ENCODE measurements at places on chromosomes 1 and 21.
A peak's percentile ranks its signal among the peaks of the same experiment; 100 is the strongest.

GRCh38 chr1:97499667-97500066 lies 421.2 kb downstream of the DPYD start:
- DNase-seq = no peak

- DNase-seq = peak; percentile 41
Measured at GRCh38 chr21:36630485-36631206, 68.3 kb upstream of the SIM2 start.

GRCh38 chr1:230516889-230517288 lies 90.8 kb upstream of the PGBD5 start:
- DNase-seq = no peak

DNA sequence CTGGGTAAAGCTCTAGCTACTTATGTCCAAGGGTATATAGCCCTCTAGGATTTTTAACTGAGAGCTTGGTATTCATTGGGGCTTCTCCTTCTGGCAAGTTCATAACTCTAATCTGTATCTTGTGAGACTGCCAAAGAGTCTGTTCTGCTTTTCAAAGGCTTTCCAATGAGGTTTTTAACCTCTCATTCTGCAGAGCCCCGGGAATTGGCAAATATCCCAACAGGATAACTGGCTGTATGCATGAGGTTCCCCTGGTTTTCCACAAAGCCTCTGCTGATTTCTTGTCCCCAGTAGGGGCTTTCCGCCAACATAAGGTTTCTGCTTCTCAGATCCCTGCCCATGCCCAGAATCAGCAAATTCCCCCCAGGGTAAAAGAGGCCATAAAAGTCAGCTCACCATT lies 40.9 kb downstream of the RPL5 start:
- no peak for DNase-seq

DNA sequence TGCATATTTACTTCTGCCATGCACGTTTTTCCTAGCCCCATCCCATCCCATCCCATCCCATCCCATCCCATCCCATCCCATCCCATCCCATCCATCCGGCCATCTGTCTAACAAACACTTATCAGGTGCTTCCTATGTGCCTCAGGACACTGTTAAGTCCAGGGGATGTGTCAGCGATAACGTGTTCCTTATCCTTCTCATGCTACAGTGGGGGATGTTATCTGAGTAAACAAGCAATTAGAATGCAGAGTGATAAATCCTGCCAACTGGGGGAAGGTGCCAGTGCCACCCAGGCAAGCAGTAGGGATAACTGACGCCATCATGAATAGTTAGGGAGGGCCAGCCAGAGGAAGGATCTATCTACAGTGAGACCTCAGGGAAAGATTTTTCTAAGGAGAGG lies 304.2 kb downstream of the CAMTA1 start:
- no peak for DNase-seq

DNA sequence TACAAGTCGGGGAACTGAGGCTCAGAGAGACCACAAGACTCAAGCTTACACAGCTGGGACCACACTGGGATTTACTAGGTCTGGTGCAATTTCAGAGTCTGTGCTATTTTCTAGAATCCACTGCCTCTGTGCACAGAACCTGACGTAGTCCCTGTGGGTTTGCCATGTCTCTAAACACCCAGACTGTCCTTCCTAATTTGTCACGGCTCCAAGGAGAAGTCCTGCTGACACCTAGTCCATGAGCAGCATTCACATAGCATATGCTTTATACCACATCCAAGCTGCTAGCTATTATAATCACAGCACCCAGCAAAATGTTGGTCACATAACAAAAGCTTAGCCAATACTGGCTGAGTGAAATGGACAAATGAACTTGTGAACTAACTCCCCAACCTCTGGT lies 79.0 kb upstream of the HMGB4 start:
- no peak for DNase-seq

DNA sequence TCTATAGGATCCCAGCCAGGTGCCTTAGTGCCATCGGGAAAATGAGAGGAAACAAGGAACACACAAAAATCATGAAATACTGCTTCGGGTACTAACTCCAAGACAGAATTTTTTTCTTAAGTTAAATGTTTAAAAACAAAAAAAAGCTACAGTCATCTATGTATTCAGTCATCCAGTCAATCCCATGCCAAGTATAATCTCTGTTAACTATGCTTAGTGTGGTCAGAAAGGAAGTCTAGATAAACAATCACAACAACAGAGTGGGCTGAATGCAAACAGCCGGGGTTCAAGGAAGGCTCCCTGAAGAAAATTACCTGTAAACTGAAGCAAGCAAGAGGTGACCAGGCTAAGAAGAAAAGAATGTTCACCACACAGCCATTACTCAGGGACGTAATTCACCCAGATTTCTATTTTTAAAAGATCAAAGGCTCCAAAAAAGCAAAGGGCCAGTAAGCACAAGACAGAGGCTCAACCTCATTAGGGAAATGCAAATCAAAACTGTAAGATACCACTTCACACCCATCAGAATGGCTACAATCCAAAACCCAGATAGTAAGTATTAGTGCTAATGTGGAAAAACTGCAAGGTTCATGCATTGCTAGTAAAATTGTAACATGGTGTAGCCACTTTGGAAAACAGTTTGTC lies 53.0 kb downstream of the RERE start:
- no peak for DNase-seq

DNA sequence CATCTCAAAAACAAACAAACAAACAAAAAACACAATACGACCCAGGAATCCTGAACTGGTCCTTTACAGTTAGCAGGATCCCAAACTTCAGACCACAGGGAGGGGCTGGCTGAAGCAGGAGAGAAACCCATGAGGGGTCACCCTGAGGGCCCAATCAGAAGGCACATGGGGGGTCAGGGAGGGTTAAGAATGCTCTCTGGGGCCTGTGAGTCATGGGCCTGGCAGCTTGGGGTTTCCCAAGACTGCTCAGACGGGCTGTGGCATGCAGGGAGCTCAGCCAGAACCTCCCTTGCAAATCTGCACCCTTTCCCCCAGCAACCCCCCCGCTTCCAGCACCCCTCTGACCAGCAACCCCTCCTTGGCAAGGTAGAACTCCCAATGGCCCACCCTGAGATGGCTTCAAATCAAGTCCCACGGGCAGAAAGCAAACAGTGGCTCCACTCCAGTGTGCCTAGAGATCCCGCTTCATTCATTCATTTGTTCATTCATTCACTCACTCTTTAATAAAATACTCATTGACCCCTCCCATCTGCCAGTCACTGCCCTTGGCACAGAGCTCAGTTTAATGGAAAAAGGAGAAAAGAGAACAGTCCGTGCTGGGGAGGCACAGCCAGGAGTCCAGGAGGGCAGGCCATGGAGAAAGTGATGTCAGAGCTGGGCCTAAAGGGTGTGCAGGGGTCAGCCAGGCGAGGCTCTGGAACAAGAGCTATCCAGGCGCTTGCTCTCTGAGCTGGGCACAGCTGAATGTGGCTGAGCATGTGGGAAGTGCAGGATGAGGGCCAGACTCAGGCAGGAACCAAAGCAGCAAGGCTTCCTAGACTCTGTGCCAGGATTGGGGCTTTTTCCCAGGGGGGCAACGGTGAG lies 8.2 kb downstream of the UQCRHL start:
- no peak for DNase-seq

Measured in activated CD4-positive, alpha-beta T cell treated with anti-CD3 and anti-CD28 coated beads for 24 hours (primary cell).